GM19239 (cell line): ENCODE measurements at places on chromosomes 7 and 10.

- DNase-seq: no peak
Observed at GRCh38 chr7:145252031-145252430, 416.2 kb upstream of the TPK1 start.

DNA sequence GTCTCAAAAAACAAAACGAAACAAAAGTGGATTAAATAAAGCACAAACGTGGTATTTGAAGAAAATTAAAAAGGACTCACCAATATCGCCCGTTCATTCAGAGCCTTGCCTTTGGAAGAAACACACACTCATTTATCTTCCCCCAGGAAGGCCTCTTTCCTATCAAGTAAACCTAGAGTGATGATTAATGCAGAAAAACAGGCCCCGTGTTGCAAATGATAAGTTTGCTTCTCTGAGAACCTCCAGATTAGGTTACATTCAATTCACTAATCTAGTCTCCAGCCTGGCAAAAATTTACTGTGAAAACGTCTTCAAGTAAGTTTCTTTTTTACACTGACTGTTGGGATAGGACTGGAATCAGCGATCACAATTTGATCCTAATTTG, 78.0 kb upstream of the C1GALT1 start:
- DNase-seq: no peak

GRCh38 chr7:27142580-27143022, 880 bp downstream of the HOXA5 start:
- DNase-seq: no peak

DNA sequence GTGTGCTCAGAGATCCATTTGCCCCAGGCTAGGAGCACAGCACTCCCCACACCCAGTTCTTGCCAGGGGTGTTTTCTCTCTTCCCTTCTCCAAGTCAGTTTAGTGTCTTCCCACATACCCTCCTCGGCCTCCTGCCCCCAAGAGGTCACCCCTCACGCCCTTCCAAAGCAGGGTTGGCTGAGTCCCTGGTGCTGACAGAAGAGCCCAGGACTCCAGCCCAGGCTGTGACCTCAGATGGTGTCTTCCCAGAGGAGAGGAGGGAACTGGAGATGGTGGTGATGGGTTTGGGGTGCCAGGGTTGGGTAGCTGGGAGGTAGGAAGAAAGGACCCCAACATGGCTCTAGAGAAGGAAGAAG, 19.8 kb downstream of the ZNF775 start:
- DNase-seq: no peak

GRCh38 chr7:2802101-2802500, 42.0 kb downstream of the GNA12 start:
- DNase-seq: no peak

- DNase-seq: no peak
Observed at GRCh38 chr10:114174695-114175188, 739 bp upstream of the CCDC186 start.

- DNase-seq: peak; percentile 69
Observed at GRCh38 chr7:47669178-47669891, 87.4 kb upstream of the TNS3 start.

GRCh38 chr7:8585591-8585990, 152.2 kb downstream of the NXPH1 start:
- DNase-seq: no peak

GRCh38 chr7:151689196-151689971, 169.7 kb upstream of the RHEB start:
- DNase-seq: no peak

DNA sequence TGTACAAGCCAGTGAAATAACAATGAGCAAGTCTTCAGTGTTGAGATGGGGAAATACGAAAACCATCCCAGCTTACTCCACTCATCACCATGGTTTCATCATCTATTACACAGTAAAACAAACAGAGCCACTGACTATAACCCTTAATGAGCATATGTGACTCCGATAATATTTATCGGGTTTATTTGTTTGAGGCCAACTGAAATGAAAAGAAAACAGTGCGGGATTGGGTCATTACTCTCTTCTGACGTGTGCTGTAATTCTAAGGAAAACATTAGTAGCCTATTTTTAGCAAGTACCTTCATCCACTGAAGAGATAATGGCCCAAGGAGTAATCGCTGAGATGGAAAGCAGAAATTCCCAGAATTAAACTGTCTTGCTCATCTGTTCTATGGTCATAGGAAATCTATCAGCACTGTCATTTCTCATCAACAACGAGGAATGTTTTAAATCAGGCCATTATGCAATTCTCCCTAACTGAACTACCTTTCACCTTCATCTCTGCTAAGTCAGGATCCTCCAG, 716.5 kb downstream of the INHBA start:
- DNase-seq: no peak

- DNase-seq: no peak
Observed at GRCh38 chr7:96400001-96400400, 78.1 kb upstream of the SLC25A13 start.

DNA sequence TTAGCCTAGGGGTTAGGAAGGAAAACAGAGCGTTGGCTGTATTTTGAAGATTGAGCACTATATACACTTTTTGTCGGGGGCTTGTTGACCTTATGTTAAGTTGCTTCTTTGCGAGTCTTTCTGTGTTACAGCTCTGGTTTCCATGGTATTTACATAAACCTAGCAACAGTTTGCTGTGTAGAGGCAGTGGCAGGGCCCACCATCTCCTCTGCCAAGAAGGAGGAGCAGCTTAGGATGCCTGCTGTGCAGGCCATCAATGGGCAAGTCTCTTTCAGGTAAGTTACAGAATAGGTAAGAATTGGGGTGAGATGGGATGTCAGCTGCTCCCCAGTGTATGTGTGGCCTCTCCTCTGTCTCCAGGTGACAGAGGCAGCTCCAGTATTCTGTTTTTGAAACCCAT, 485.5 kb downstream of the LRMDA start:
- no peak for DNase-seq

GRCh38 chr10:61341008-61341407, 112.2 kb downstream of the TMEM26 start:
- DNase-seq: no peak

GRCh38 chr10:93821051-93821772, 63.5 kb downstream of the LGI1 start:
- DNase-seq: no peak

- DNase-seq: no peak
Observed at GRCh38 chr10:132996603-132997343, 54.4 kb upstream of the CFAP46 start.

GRCh38 chr7:2063563-2064260, 169.0 kb downstream of the MAD1L1 start:
- no peak for DNase-seq
